ENCODE measurements at places on chromosomes 11 and 22.
A peak's percentile ranks its signal among the peaks of the same experiment; 100 is the strongest.

DNA sequence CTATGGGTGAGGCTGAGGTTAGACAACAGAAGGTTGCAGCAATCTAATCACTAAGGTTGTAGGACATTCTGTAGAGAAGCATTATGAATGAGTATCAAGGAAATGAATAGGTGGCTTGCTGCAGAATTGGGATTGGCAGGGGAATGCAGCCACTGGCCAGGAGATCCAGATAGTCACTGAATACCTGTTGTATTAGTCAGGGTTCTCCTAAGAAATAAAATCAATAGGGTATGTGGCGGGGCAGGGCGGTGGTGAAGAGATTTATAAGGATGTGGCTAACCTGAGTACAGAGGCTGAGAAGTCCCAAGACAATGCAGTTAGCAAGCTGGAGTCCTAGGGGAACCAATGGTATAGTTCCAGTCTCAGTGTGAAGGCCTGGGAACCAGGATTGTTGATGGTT, 163.0 kb downstream of the SPON1 start:
- DNase-seq, result no peak

- DNase-seq, result no peak
Measured at GRCh38 chr11:78349114-78349513, 68.5 kb downstream of the GAB2 start.

DNA sequence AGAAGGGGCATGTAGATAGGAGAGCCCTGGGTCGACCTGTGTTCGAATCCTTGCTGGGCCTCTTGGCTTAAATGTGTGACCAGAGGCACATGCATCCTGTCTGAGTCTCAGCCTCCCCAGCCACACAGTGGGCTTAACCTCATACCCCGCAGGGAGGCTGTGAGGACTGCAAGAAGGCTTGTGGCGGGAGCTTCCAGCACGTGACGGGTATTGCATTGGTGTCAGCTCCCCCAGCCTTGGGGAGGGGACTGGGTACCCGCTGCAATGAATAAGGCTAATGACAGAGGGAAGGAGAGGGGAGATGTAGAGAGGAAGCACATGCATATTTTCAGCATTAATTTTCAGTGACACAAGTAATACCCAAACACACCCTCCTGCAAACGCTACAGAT, 8.1 kb downstream of the RASD2 start:
- DNase-seq, result no peak

DNA sequence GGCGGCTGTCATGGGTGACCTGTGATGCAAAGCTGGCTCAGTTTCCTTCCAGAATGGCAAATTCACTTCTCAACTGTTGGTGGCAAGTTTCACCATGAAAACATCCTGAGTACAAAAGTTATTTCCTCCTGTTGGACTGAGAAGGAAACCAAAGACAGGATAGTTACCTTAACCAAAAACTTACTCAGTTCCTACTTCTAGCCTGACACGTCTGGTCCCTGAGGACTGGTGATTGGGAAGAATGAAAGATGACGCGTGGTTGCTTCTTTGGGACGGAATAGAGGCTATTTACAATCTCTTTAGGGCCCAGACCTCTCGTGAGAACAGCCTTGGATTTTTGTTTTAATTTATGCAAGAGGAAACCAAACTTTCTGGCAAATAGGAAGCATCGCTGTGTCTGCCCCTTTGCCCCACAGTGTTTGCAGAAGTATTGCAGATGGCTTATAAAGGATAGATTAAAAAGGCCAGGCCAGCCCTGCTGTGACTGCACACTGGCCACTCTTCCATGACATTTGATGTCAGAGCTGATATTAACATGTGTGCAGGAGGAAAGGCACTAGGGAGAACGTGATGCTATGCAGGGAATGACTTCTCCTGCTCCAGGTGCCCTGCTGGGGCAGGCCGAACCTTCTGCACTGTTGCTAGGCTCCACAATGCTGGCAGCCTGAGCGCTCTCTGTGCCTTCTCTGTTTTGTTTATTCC, 7.6 kb downstream of the VPS26B start:
- no peak for DNase-seq

- no peak for DNase-seq
Measured at GRCh38 chr11:65977621-65978390, 16.3 kb downstream of the SART1 start.

DNA sequence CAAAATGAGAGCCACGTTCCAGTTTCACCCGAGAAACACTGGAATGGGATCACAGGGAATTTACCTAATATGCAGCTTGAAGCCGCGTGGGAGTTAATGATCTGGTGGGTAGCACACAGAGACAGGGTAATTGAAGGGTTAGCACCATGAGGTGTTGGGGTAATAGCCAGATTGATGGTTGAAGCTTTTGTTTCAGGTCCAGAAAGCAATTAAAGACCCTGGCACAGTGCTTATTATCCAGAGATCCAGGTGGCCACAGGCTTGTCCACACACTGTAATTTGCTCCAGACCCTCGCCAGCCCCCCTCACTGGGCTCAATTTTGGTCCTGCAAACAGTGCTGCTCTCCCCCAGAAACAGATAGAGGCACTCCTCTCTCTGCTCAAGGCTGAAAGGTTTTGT, 282.5 kb upstream of the ISX start:
- DNase-seq, result no peak

GRCh38 chr22:45268958-45269844, 15.5 kb upstream of the UPK3A start:
- DNase-seq, result peak; percentile 3

- no peak for DNase-seq
Measured at GRCh38 chr11:8910649-8911026, 351 bp upstream of the AKIP1 start.

GRCh38 chr11:15127341-15127740, 12.6 kb downstream of the INSC start:
- DNase-seq, result no peak

- no peak for DNase-seq
Measured at GRCh38 chr11:66870616-66871520, 14.0 kb downstream of the LRFN4 start.

DNA sequence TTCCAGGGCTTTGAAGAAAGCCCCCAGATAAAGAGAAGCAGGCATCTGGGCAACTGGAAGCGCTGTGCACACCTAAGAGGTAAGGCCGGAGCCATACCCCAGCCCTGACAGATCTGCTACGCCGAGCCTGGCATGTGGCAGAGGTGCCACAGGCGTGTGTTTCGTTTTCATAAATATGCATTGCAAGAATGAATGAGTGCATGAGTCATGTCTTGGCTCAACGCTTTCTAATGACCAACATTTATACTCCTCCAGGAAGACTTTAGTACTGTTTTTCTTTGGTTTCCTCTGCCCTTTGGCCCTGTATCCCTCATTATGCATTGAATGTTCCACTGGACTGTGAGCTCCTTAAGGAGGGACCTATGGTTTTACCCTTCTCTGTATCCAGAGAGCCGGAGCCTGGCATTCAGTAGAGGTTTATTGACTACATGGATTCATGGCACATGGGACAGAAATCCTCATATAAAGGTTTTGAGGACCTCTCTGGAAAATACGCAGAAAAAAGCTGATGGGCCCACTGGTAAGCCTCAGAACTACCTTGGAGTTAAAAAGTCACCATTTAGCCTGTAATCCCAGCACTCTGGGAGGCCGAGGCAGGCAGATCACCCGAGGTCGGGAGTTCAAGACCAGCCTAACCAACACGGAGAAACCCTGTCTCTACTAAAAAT, 38.9 kb upstream of the CSNK2A3 start:
- DNase-seq, result no peak

GRCh38 chr11:33321422-33321821, 64.2 kb downstream of the HIPK3 start:
- no peak for DNase-seq

DNA sequence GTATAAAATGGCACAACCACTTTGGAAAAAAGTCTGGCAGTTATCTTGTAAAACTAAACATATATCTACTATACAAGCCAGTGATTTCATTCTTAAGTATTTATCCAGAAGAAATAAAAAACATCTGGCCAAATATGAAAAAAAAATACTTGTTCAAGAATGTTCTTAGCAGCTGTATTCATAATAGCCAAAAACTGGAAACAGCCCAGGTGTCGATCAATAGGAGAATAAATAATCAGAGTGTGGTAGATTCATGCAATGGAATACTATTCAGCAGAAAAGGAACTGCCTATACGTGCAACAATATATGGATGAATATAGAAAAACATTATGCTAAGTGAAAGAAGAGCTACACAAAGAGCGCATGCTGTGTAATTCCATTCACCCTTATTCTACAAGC, 36.7 kb downstream of the POU2AF1 start:
- no peak for DNase-seq

GRCh38 chr11:13745165-13745564, 76.7 kb downstream of the FAR1 start:
- DNase-seq, result no peak

DNA sequence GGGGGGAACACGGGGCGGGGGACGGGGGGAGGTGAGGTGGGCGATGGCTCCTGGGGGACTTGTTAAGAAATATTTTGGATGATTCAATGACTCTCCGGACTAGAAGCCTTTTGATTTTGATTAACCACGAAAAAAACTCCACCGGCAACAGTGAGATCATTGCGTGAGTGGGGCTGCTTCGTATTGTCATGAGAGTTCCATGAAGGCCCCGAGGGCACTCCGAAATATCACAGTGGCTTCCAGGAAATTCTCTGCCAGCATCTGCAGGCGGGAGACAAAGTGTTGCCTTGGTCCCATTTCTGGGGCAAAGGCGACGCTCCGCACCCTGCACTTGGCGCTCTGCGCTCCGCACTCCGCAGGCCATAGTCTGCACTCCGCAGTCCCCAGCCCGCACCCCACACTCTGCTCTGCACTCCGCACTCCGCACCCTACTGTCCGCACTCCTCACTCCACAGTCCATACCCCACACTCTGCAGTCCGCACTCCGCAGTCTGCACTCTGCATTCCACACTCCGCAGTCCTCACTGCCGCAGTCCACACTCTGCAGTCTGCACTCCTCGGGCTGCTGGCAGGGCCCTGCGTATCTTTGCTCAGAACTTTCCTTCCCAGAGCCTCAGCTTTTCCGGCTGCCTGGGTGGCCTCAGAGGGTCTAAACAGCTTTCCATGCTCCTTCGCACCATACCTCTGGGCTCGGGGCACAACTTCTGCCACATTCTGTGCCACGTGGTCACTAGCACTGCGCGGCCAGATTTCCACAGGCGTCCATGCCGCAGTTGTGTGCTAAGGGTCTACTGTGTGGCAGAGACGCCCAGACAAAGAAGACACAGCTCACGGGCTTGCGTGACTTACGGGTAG, 61.1 kb downstream of the LINC01488 start:
- DNase-seq, result no peak

DNA sequence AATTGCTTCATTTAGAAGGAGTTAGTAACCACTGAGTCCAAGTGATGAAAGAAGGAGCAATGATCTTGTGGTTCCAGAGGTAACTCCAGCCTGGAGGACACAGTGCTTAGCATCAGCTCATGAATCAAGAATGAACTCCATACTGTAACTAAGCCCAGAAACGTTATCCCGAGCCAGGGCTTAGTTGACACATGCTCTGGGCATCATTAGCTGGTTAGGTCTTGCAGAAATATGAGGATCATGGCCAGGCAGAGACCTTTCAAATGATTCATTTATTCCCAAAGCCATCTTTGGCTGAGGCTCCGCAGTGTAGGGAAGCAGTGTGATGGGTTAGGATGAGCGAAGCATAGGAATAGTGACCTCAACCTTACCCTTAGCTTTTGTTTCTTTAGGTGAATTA, 277.4 kb downstream of the FAM76B start:
- no peak for DNase-seq

DNA sequence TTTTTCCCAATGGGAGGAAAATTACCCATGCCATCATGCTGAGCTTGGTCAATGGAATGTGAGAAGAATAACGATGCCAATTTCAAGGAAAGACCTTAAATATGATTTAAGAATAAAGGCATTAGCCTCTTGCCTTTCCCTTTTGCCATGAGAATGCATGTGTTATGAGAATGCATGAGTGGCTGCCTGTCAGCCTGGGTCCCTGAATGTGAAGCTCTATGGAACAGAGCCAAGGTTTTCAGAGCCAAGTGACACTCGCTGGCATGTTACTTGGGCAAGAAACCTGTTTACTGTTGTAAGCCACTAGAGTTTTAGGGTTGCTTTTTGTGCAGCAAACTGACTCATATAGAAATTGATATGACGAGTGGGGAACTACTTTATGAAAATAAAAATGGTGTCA, 75.7 kb downstream of the JRKL start:
- DNase-seq, result no peak

DNA sequence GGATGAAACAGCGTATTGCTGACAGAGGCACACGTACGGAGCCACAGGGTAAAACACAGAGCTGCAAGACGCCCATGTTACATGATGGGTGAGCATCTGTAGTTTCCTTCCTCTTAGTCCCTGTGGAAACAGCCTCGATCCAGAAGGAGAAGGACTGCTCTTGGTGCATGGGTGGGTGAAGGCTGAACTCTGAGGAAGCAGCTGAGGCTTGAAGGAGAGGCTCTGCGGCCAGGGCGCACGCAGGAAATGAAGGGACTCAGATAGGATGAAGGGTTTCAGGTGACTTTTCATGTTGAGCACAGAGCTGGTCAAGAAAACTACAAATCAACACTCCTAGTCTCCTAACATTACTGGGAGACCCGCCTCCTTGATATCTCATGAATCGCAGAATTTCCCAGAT, 65.7 kb upstream of the ADA2 start:
- no peak for DNase-seq

- no peak for DNase-seq
Measured at GRCh38 chr22:39707816-39708215, 137.3 kb downstream of the CACNA1I start.

DNA sequence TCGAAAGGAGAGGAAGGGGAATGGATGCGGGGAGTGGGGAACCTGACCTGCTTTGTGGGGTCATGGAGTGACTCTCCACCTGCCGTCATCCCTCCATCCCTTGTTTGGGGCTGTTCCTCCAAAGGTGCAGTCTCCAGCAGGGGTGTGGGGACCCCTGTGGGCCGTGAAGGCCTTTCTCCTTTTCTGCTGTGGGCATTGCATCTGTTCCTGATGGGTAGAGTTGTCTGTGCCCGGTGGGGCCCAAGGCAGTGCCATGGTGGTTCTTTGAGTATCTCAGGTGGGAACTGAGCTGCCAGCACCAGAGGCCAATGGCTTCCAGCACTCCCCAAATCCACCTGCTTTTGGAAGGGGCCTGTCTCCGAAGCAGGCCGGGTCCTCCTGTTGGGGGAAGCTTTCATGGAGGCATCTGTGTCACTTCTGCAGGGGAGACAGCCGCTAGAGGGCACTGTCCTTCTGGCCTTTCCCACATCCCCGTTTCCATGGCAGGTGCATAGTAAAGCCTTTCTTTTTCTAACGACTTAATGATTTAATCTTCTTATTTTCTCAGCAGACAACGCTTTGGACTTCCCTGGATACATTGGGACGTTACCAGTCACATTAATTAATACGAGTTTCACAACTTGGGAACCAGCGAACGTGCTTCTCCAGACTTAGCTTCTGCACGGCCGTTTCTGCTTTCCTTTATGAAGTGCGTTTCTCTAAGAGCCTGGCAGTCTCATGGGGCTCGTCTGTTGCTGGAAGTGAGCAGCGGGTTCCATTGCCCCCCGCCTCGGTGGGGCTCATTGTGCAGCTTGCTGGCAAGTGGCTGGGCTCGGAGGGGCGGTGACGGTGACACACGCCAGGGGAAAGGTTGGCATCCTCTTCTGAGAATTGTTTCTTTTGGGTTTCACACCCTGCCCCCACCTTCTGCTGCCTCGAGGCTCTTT, 57.1 kb downstream of the PARVB start:
- DNase-seq, result peak; percentile 63

Data from NCI-H1092 treated with DMSO at 0.1 percent for 48 hours (cell line).